ENCODE measurements at places on chromosomes 5 and 9. TPM values are rescaled to one million over a fixed set of nuclear protein-coding genes. Genes with fewer than 3 reads are reported as not detected.

The MOB3B gene
- total RNA-seq = 12.1 TPM

The PAEP gene
- total RNA-seq = not detected

The DOCK8 gene
- 11.6 TPM for total RNA-seq

The ADAMTS12 gene
- total RNA-seq = 2.6 TPM

The LMX1B gene
- 0.31 TPM for total RNA-seq

The SLC28A3 gene
- 0.04 TPM for total RNA-seq

The OR1J2 gene
- total RNA-seq = not detected

The SCGB3A2 gene
- total RNA-seq = not detected

The RBM18 gene
- 21.3 TPM for total RNA-seq

The ADGRV1 gene
- 0.16 TPM for total RNA-seq

The TBCA gene
- 167 TPM for total RNA-seq

The C1QTNF2 gene
- 6.9 TPM for total RNA-seq

The CCDC69 gene
- 290 TPM for total RNA-seq

The PCDHA9 gene
- not detected for total RNA-seq

The CCL28 gene
- 3.0 TPM for total RNA-seq

The IL4 gene
- total RNA-seq = not detected

The CHMP5 gene
- total RNA-seq = 71.9 TPM

The BDP1 gene
- 48.9 TPM for total RNA-seq

The DAB2IP gene
- 93.4 TPM for total RNA-seq

The GPR151 gene
- total RNA-seq = not detected

The SH3GL2 gene
- 4.7 TPM for total RNA-seq

The FBP2 gene
- not detected for total RNA-seq

The TNFAIP8 gene
- 76.7 TPM for total RNA-seq

The ESM1 gene
- total RNA-seq = not detected

The PCDHGB7 gene
- total RNA-seq = 19.3 TPM

The C7 gene
- 681 TPM for total RNA-seq

The CNTNAP3B gene
- 42.7 TPM for total RNA-seq

The CCDC180 gene
- 0.12 TPM for total RNA-seq

The TNFSF8 gene
- total RNA-seq = 0.54 TPM

The HRCT1 gene
- 23.8 TPM for total RNA-seq

The GOLGA1 gene
- total RNA-seq = 30.8 TPM

The WWC1 gene
- total RNA-seq = 6.9 TPM

The BARHL1 gene
- total RNA-seq = not detected

The ANKRD55 gene
- 0.27 TPM for total RNA-seq

The PCDHA6 gene
- 0.31 TPM for total RNA-seq

The ITGA1 gene
- 239 TPM for total RNA-seq

The CARD9 gene
- total RNA-seq = 2.3 TPM

The TXNDC8 gene
- total RNA-seq = not detected

The OR13C8 gene
- total RNA-seq = not detected

Measured in gastroesophageal sphincter (tissue), 4 donors.